NCI-H345 (cell line): ENCODE measurements at places on chromosomes 1 and 21.

- DNase-seq: no peak
Observed at GRCh38 chr1:9031484-9032259, 5.4 kb upstream of the SLC2A7 start.

DNA sequence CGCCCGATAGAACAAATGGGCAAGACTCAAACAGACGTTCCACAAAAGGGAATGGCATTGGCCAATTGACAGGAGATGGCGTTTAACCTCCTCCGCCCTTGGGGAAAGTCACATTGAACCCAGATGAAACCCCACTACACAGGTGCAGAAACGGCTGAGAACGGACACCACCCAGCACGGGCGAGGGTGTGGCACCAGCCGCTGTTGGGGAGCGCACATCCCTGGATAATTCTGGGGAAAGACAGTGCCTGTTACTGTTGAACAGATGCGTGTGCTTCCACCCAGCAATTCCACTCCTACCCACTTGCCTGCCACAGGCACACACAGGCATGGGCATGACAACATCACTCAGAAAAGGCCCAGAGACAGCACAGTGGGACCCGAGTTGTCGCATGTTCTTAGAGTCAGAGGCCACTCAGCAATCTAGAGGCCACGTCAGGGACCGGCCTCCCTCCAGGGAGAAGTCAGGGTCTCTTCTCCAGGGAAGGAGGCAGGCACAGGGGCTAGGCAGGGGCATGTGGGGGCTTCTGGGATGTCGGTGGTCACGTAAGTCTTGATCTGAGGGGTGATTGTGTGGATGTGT lies 15.2 kb downstream of the PRXL2B start:
- no peak for DNase-seq

GRCh38 chr21:30579346-30579745 lies 10.9 kb downstream of the KRTAP22-2 start:
- DNase-seq: no peak

DNA sequence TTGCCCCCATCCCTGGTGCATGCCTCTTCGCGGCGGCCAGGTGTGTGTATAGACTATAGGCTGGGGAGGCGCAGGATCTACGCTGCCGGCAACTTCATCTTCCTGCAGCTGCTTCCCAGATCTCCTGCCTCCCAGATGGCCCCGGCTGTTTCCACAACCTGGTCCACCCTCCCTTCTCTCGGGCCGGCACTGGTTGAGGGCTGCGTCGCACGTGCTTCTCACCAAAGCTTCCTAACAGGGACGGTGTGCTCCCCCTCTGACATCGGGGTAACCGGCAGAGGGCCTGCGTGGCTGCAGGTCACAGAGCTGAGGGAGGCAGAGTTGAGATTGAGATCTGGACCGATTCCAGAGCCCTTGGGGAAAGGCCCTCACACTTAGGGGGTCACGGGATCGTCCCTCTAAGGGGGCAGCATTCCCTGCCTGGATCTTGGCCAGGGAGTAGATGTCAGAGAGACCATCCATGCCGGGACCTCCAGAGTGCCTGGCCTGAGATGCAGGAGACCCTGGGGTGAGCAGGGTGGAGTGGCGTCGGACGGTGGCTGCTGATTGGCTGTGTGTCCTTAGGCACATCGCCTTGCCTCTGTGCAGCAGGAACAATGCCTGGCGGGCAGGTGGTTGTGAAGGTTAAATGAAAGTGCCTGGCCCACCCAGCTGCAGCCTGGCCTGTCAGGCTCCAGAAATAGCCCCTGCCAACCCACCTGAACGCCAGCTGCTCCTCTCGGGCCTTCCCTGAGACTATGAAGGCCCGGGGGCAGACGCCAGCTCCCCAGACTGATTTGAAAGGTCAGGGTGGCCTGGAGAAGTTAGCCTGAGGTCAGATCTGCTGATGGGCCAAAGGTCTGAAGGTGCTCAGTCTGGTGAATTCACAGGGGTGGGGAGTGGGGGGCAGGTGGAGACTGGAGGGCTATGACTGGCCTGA lies 6.1 kb upstream of the MASP2 start:
- DNase-seq: peak; percentile 78

DNA sequence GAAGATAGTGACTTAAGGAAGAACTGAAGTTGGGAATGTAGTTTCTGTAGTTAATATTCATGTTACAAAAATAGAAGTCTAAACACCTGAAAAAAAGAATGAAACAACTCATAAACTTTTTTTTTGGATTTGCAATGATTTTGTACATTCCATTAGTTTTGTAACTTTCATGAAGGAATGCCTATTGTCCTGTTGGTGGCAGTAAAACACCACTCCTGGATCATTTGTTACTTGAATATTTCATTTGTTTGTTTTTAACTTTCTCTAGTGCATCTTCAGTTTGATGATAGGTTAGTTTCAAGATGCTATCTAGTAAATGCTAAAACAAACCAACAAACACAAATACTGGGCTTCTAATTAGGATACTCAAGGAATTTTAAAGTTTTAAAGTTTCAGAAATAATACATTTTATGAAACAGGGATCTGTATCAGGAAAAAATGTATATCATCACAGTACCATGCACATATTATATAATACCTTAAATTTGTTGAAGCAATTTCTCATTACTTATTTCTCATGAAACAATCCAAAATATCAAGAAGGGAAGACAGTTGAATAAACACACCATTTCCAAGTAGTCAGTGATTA lies 229.7 kb upstream of the CACYBP start:
- peak; percentile 34 for DNase-seq

GRCh38 chr1:16026723-16027484 lies 5.1 kb downstream of the CLCNKA start:
- DNase-seq: no peak

GRCh38 chr1:220363196-220363837 lies 91.1 kb upstream of the RAB3GAP2 start:
- no peak for DNase-seq

- DNase-seq: no peak
Observed at GRCh38 chr1:229344139-229344538, 1.3 kb upstream of the CCSAP start.

DNA sequence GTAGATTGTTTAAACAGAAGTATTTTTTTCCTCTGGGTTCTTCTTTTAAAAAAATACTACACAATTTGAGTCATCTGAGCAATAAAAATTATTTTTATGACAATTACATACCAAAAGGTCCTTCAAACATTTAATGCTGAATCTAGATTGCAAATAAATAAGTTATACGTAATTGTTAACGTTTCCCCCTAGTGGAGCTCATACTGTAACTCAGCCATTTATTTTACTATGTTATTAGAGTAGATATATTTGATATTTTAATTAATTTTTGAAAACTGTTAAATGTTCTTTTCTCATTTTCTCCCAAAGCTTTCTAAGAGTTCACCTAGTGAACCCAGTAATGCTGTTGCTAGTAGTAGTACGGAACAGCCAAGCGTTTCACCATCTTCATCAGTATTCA lies 33.5 kb downstream of the ZMYM1 start:
- no peak for DNase-seq

GRCh38 chr1:92461364-92462097 lies 25.2 kb downstream of the GFI1 start:
- DNase-seq: no peak

GRCh38 chr1:201749059-201749690 lies 79.8 kb upstream of the IPO9 start:
- no peak for DNase-seq

- no peak for DNase-seq
Observed at GRCh38 chr1:248926401-248927182, 20.6 kb downstream of the PGBD2 start.

- no peak for DNase-seq
Observed at GRCh38 chr1:184608581-184608980, 146.1 kb downstream of the EDEM3 start.

GRCh38 chr1:208078752-208079151 lies 165.4 kb downstream of the PLXNA2 start:
- DNase-seq: no peak

GRCh38 chr21:44296916-44297315 lies 2.9 kb upstream of the PFKL start:
- no peak for DNase-seq

- DNase-seq: no peak
Observed at GRCh38 chr1:43135857-43136781, 36.0 kb downstream of the EBNA1BP2 start.

- DNase-seq: no peak
Observed at GRCh38 chr21:41576013-41576615, 68.2 kb upstream of the TMPRSS2 start.

GRCh38 chr1:167207940-167208623 lies 12.6 kb upstream of the POU2F1 start:
- DNase-seq: no peak

GRCh38 chr21:38917043-38917774 lies 111.5 kb downstream of the ETS2 start:
- peak; percentile 94 for DNase-seq

DNA sequence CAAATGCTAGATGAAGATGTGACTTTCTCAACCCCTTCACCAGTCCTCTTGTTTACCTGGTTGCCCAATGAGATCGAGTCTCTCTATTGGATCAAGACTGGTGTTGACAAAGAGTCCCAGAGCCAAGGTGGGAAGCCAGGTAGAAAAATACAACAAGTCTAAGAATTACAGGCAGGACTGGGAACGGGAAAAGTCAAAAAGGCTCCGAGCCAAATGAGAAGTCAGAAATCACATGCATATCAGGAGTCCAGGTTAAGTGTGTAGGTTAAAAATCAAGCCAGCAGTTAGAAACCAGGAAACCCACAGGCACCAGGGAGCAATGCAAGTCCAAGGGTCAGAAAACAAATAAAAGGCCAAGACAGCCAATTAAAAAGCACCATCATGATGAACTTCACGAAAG lies 27.4 kb upstream of the DUSP23 start:
- no peak for DNase-seq

- DNase-seq: no peak
Observed at GRCh38 chr21:25872271-25872670, 137.5 kb downstream of the GABPA start.

DNA sequence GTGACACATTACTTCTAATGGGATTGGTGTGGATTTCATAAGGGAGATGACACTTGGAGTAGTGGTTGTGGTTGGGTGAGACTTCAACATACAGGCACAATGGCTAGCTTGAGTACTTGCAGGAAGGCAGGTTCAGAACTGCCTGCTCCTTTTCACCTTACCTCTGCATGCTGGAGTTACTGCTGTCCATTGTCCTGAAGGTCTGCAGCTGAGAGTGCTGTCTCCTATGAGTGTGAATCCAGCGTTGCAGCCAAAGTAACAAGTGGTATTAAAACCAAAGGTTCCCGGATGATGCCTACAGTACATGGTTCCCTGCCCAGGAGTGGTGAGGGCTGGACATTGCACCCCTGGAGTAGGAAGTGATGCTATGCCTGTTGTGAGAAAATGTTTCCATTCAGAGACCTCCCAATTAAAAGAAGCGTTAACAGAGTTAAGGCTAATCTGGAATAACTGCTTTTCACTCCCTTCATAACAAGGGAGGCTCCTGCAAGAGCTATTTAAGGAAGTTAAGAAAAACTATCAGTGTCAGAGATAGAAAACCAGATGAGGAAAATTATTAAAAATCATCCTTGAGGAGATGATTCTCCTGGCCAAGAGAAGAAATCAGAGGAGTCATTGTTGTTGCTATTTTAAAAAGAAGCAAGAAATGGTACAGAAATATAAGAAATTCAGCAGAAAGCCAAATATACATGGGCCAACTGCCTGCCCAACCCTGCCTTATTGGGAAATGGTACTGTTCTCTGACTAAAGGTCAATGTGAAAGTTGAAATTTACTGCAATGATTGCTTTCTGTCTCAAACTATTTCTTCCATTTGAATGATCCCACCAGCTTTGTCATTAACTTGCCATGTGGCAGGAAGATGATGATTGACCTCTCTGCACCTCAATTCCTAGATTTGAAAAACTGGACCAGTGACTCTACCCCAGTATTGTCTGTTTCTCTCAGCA lies 9.8 kb upstream of the F5 start:
- no peak for DNase-seq

DNA sequence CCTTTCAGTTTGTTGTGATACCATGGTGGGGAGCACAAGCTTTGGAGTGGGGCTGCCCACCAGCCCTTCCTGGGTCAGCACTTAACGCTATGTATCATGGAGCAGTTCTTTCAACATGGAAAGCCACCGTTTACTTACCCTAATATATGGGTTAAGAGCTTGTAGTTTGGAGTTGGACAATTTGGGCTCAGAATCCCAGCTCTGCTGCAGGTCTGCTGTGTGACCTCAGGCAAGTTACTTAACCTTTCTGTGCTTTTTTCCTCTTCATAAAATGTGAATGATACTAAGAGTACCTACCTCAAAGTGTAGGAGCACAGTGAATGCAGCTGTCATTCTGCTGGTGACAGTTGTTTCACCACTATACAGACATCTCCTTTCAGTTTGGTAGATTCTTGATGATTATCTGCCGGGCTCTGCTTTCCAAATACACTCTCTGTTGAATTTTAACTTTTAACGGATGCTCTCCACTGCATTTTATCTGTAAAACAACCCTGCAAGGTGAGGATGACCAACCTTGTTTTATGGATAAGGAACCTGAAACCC lies 23.8 kb downstream of the ALPL start:
- DNase-seq: no peak

GRCh38 chr1:147434921-147435320 lies 106.4 kb upstream of the BCL9 start:
- no peak for DNase-seq

- no peak for DNase-seq
Observed at GRCh38 chr1:111154021-111154999, 14.3 kb downstream of the CEPT1 start.

GRCh38 chr21:44759628-44760285 lies 41.9 kb downstream of the UBE2G2 start:
- DNase-seq: no peak

GRCh38 chr1:95504321-95504720 lies 270.3 kb downstream of the RWDD3 start:
- DNase-seq: no peak

- DNase-seq: peak; percentile 43
Observed at GRCh38 chr1:240092301-240093119, 827 bp downstream of the FMN2 start.

DNA sequence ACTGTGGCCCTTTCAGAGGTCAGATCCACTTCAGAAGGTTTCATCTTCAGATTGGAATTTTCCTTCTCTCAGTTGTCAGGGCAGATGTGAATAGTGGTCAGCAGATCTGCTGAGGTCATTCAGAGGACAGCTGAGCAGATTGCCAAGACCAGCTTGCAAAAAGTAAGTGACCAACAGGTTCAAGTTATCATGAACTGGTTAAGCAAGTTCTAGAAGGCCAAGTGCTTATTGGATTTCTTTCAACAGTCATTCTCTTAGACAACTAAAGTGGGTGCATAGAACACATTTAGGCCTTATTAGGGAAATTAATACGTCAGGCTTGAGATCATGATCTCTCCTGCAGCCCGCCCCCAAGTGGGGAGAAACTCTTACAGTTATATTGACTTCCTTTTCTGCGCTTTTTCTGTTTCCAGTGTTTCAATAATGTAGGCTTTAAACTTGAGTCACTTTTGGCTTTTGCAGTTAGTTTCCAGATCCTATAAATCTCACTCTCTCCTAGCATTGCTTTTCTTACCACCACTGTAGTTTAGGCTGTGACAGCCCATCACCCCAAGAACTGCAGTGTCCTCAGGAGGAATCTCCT lies 96.4 kb downstream of the C1orf21 start:
- DNase-seq: no peak

- DNase-seq: no peak
Observed at GRCh38 chr1:206851341-206852010, 13.9 kb upstream of the IL20 start.
